ENCODE measurements at places on chromosomes 6 and 20.

GRCh38 chr20:23514848-23515247, 23.9 kb downstream of the CST8 start:
- no peak for DNase-seq

DNA sequence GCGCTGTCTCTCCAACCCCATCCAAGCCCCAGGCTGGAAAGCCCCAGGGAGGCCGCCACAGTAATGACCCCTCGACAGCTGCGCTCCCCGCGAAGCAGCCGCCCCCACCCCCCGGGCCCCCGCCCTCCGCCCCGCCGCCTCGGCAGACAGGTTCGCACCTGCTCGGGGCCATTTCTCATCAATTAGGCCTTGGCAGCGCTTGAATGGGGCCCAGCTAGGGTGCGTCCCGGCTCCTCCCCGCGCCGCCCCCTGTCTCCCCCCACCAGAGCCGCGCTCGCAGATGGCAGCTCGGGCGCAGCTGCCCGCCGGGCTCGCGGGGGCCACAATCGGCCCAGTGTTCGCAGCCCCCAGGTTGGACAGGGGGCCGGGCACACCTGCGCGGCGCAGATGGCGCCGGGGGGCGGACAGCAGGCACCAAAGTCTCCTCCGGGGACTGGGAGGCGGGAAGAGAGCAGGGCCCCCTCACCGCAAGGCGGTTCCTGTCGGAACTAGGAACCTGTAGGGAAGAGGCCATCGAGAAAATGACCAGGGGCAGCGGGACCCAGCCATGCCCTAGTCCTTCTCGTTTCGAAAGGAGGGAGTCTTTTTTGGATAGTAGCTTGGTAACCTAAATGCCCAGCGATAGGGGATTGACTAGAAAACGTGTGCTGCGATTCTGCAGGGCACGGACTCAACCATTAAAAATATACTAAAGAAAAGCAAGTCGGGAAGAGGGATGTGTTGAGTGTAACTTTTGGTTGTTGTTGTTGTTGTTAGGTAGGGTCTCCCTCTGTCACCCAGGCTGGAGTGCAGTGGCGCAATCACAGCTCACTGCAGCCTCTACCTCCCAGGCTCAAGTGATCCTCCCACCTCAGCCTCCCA, 83.2 kb upstream of the EYA2 start:
- DNase-seq, result no peak

- no peak for DNase-seq
Observed at GRCh38 chr6:142627474-142627873, 317.5 kb downstream of the HIVEP2 start.

GRCh38 chr6:1991332-1991878, 254.0 kb downstream of the GMDS start:
- DNase-seq, result no peak

- no peak for DNase-seq
Observed at GRCh38 chr6:147936703-147937470, 405.8 kb upstream of the SASH1 start.

DNA sequence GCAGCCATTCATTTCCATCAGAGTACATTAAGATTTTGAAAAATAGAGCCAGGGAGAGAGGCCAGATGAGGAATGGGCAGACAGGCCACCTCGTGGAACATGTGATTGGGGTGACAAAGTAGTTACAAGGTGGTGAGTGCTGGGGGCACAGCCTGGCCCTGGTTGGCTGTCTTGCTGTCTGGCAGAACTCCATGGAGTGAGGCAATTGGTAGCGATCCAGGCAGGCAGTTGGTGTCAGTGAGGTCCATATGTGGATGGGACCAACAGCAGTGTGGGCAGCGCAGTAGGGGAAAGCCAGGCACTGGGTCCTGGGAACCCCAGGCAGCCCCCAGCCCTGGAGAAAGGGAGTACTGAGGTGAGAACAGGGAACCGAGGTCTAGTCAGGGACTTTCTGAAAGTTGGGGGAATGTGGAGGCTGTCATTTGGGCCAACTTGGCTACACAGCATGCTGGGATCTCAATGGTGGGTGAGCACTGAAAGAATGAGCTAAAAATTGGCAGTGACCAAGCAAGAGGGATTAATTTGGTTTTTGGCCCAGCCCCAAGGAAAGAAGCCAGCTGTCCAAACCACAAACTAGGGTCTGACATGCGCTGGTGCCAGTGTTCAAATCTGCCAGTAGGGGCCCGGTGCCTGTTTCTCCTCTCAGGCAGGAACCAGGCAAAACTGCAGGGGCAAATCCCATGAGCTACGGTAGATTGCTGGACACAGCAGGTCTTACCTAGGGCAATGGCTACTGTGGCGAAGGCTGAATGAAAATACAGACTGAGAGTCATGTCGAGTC, 61.4 kb upstream of the E2F3 start:
- DNase-seq, result no peak

DNA sequence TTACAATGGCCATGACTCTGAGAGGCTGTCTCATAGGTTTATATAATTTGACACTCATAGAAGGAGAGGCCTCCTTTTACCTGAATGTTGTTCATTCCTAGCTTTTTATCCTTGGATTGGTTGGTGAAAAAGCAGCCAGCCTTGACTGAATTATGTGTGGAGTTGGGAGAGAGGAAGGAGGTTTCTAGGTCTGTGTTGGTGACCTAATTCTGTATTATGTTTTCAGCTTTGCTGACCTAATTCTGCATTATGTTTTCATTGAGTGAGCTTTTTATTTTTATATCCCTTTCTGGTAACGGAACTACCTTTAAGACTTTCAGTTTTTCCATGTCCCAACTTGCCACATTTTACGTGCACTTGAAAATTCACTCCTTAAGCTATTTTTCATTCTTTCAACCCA, 59.1 kb upstream of the RNF144B start:
- no peak for DNase-seq

- DNase-seq, result no peak
Observed at GRCh38 chr6:165858586-165858985, 195.5 kb upstream of the PDE10A start.

- DNase-seq, result no peak
Observed at GRCh38 chr6:15352845-15353244, 107.0 kb downstream of the JARID2 start.

GRCh38 chr20:52012079-52012478, 179.5 kb downstream of the ZFP64 start:
- peak; percentile 28 for DNase-seq

- DNase-seq, result peak; percentile 6
Observed at GRCh38 chr20:32004963-32005362, 5.3 kb upstream of the CCM2L start.

DNA sequence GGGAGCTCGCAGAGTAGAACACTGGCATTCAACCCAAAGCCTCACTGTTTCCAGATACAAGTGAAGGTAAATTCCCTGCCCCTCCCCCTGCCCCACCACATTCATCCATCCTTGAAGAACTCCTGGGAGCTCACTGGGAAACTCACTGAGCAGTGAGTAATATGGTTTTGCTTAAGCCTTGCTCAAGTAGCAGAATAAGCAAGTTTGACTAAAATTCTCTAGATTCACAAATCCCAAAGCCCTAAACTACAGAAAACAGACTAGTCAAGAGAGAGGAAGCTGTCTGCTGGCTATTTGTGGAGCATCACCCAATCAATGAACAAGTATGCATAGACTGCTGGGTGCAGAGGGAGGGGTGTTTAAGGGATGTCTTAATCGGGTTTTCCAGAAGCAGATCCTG, 82.1 kb downstream of the UNC5CL start:
- peak; percentile 81 for DNase-seq

DNA sequence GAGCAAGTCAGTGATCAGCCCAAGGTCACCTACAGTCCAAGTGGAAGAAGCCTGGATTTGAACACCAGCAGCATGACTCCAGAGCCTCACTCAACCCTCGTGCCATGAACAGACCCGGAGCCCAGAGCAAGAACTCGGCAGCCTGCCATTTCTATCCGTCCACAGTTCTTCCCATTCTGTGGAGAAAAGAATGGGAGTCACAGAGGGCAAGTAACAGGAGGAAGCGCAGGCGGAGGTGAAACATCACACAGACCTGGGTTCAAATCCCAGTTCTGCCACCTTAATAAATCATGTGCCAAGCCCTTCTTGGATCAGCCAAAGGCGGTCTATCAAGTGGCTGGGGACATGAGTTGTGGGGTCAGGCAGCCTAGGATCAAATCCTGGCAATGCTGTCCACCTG, 4.3 kb downstream of the PREX1 start:
- no peak for DNase-seq

- no peak for DNase-seq
Observed at GRCh38 chr6:169406034-169406433, 152.4 kb upstream of the THBS2 start.

DNA sequence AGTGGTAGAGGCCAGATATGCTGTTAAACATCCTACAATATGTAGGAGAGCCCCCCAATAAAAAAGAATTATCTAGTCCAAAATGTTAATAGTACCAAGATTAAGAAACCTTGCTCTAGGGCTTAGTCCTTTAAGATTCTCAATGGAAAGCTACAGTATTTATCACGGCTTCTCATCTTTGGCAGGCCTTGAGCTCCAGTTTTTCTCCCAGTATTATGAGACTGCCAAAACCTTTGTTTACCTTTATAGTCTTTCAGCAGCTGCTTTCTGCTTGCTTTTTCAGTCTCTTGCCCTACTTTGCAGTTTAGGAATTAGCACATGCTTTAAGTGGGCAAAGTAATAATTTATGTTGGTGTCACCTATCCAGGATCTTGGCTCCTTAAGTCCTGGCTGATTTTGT, 59.7 kb downstream of the NHLRC1 start:
- DNase-seq, result no peak

- no peak for DNase-seq
Observed at GRCh38 chr20:37356387-37356786, 10.4 kb downstream of the SRC start.

DNA sequence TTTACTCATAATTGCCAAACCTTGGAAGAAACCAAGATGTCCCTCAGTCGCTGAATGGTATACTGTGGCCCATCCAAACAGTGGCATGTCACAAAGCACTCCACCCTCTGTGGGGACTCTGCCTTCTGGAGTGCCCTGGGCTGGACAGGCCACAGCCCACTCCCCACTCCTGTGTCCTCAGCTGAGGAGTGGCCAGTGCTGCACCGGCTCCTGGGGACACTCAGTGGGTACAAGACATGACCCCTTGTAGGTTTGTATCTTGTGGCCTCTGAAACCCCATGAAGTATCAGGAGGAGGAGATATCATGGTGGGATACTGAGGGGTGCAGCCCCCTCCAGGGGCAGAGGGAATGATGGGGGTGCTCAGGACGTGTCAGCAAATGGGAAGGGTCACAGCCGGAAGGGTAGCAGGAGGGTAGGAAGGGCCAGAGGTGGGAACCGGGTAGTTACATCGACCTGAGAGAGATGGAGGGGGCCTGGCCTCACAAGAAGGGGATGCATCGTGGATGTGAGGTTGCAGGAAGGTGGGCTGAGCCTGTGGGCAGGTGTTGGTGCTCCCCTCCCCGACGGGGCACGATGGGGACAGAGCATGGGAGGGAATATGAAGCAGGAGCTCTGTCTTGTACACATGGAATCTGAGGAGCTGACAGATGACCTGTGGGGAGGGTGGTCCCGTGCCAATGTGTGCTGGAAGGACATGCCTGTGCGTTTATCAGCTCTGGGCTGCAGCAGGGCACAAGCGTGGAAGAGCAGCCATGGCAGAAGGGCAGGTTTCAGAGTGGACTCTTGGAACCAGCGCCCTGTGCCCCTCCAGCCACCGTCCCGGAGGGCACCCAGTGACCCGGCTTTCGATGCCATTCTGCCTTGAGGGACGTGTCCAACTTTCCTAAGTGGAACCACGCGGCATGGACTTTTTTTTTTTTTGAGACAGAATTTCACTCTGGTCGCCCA, 11.9 kb upstream of the HELZ2 start:
- DNase-seq, result no peak

GRCh38 chr6:127630800-127631199, 53.8 kb downstream of the C6orf58 start:
- DNase-seq, result no peak

GRCh38 chr6:134303891-134304290, 14.0 kb downstream of the SGK1 start:
- DNase-seq, result no peak

All from fibroblast of upper back skin (primary cell).